Myometrial cell (primary cell): ENCODE measurements at places on chromosomes 16 and 17. TPM values are rescaled to one million over a fixed set of nuclear protein-coding genes. Genes with fewer than 3 reads are reported as not detected.

Gene LRRC46
- under 0.01 and 0.35 TPM in 2 replicates for total RNA-seq

Gene SLC2A4
- not detected in 2 replicates for total RNA-seq

Gene CMTM3
- total RNA-seq = 57.2 and 73.2 TPM in 2 replicates

Gene SEC14L5
- 0.18 TPM in 1 of 2 replicates, not detected in the other for total RNA-seq

Gene SNN
- total RNA-seq = 4.9 and 5.8 TPM in 2 replicates

Gene OR3A3
- total RNA-seq = not detected in 2 replicates

Gene CDH5
- total RNA-seq = 0.35 TPM in 1 of 2 replicates, not detected in the other

Gene CDYL2
- total RNA-seq = 5.8 and 6.1 TPM in 2 replicates

Gene C16orf46
- total RNA-seq = 2.6 TPM in 1 of 2 replicates, not detected in the other

Gene MT1A
- total RNA-seq = 15.6 and 38.3 TPM in 2 replicates

Gene TRPV3
- 0.53 and 6.6 TPM in 2 replicates for total RNA-seq

Gene CA7
- not detected in 2 replicates for total RNA-seq

Gene TAT
- total RNA-seq = not detected in 2 replicates

Gene SNAI3
- total RNA-seq = not detected in 2 replicates

Gene TRIM72
- not detected in 2 replicates for total RNA-seq

Gene P2RX1
- total RNA-seq = not detected in 2 replicates

Gene DLX3
- total RNA-seq = not detected in 2 replicates

Gene PMFBP1
- 1.2 TPM in 1 of 2 replicates, not detected in the other for total RNA-seq

Gene MON1B
- total RNA-seq = 19.1 and 27.7 TPM in 2 replicates

Gene GJD3
- 0.53 and 2.6 TPM in 2 replicates for total RNA-seq

Gene ZPBP2
- total RNA-seq = not detected in 2 replicates

Gene BBS2
- total RNA-seq = 47.3 and 61.5 TPM in 2 replicates

Gene GFAP
- total RNA-seq = 0.29 and 0.53 TPM in 2 replicates

Gene GCGR
- not detected in 2 replicates for total RNA-seq

Gene CIBAR2
- not detected in 2 replicates for total RNA-seq

Gene TBC1D3
- not detected in 2 replicates for total RNA-seq

Gene PIMREG
- total RNA-seq = 98.9 and 112 TPM in 2 replicates

Gene FKBP10
- 319 and 330 TPM in 2 replicates for total RNA-seq

Gene SLC16A13
- total RNA-seq = 0.86 and 3.2 TPM in 2 replicates

Gene TM4SF5
- not detected in 2 replicates for total RNA-seq
